ENCODE measurements at places on chromosomes 16 and 17.
A peak's percentile ranks its signal among the peaks of the same experiment; 100 is the strongest.

GRCh38 chr16:80720804-80721371 lies 83.5 kb downstream of the CDYL2 start:
- DNase-seq = no peak

- no peak for DNase-seq
These were observed 11.1 kb upstream of the CHMP6 start for GRCh38 chr17:80980397-80981061.

DNA sequence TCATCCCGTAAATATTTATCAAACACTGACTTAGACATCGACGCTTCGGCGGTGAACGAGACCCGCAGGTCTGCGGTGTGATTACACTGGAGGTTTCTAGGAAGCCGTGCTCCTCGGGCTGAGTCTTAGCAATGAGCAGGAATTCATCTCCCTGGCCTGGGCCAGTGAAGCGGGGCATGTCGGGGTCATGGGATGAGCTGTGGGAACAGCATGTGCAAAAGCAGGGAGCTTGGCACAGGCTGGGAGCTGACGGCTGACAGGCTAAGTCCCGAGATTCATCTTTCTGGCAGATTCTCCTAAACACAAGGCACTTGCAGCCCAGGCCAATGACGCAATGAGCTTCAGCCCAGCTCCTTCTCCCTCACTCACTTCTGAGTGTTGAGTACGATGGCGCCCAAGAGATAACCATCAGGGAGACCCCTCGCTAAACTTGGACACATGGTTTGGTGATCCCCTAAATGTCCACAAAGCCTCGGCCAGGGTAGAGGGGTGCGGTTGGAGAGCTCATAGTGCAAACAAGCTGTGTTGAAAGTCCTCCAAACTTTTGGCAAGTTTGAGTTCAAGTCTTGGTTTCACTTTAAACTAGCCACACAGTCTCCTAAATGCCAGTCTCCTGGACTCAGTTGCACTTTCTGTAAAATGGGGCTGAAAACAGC lies 12.8 kb downstream of the CRISPLD2 start:
- no peak for DNase-seq

DNA sequence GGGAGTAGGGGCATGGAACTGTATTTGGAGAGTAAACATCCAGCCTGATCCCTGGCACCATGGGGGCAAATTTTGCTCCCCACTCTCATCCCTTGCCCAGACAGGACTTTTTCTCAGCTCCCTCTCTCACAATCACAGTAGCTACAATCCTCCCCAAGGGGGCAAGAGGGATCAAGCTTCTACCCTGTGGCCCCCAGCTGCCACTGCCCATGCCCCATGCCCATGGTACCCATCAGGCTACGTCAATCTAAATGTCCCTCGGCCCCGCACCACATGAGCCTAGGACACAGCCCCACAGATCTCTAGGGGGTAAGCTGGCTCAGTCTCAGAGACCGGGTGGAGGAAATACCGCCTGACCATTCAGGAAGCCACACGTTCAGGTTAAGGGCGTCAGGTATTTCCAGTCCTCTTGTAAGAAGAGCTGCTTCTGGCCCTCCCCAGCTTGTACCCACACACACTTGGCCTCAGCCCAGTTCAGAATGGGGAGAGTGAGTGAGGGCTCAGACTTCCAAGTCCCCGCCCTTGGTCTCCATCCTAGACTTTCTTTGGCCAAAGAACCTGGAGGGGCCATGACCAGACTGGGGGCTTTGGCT lies 1.8 kb downstream of the CACNB1 start:
- no peak for DNase-seq

DNA sequence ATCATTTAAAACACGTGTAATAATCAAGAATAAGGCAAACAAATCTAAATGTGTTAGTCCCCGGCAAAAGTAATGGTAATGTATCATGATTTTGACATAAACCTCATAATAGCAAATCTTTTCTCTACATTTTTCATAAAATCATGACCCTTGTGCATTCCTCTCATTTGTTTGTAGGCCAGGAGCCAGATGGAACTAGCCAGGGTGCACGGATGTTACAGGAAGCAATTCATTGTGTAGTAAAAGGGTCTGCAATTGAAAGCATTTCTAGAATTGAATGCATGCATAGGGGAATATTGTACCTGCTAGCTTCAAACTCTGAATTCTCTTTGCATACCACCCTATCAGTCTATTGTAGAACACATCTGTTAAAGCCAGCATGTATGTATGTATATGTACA lies 66.6 kb downstream of the CNTNAP4 start:
- no peak for DNase-seq

DNA sequence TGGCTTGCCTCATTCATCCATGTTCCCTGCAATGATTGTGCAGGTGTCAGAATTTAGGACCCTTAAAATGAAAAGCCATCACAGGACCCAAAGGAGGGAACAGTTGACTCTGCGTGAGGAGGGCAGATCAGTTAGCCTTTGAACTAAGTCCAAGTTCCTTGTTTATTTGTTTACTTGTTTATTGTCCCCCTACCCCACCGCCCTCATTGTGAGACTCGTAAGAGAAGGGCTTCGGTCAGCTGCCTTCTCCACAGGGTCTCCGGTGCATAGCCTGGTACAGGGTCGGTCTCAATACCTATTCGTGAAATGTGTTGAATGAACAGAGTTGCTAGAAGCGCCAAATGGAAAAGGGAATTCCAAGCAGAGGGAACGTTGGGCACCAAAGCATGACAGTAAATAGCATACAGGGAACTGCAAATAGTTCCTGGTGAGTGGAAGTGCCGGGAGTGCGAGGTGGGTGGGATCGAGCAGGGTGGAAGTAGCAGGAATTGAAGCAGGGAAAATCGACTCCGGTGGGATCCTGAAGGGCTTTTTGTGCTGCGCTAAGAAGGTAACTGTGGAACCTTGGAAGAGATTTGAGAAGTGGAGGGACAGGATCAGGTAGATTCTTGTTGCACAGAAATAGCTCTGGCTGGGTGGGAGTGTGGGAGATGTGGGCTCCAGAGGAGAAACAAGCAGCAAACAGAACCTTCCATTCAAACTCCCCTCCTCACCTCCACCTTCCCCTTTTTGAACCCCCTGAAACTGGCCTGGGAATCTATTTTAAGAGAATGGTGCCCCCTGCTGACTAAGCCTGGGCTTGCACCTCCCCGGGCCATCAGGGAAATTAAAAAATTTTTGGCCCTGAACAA lies 12.7 kb downstream of the SLC35B1 start:
- no peak for DNase-seq

- DNase-seq = no peak
These were observed 1.1 kb downstream of the ZCCHC14 start for GRCh38 chr16:87491522-87492290.

DNA sequence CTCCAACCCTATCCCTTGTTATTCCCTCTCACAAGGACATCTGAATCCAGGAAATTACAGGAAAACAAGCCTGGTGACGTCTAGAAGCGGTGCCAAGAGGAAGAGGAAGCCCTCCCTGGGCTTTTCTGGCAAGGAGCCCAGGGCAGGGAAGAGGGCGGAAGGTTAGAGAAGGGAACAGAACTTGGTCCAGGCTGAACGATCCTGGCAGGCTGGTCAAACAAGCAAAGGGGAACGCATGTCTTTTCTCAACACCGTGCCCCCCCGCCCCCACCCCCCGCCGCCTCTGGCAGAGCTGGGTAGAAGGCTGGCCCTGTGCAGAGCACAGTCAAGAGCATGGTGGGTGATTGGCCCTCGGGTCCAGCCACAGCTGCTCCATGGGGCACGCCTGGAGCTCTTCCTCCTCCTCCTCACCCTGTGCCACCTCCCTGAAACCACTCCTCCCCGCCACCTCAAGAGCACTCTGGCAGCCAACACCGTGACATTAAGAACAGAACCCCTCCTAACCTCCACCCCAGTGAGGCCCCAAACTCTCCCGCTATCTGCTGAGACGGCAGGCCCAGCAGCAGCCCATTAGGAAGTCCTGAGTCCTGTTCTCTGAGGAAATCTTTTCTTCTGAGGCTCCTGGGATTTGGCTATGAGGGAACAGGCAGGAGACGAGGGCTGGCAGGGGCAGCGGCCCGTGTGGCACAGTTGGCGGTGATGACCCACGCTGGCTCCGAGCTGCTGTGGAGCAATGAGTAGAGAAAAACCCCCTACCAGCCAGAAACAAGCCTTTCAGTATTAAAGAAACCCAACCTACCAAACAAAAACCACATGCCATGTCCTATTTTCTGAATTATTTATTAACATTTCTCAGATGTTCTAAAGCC lies 7.3 kb downstream of the C16orf86 start:
- DNase-seq = peak; percentile 42

DNA sequence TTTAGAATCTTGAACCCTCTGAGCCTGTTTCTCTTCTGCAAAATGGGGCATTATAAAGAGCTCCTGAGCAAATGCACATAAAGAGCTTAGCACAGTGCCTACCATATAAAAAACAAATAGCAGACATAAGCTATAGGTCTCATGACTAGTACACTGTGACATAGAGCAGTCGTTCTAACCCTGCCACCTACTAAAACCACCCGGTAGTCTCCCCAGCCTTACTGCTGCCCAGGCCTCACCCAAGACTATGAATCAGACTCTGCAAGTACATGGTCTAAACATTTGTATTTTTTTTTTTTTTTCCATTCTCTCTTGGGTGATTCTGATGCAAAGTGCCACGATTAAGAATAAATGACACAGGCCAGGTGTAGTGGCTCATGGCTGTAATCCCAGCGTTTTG lies 33.9 kb downstream of the STX8 start:
- DNase-seq = no peak

- no peak for DNase-seq
These were observed 22.4 kb downstream of the ZNF200 start for GRCh38 chr16:3212567-3212966.

- DNase-seq = no peak
These were observed 34.8 kb upstream of the SDK2 start for GRCh38 chr17:73678999-73679398.

DNA sequence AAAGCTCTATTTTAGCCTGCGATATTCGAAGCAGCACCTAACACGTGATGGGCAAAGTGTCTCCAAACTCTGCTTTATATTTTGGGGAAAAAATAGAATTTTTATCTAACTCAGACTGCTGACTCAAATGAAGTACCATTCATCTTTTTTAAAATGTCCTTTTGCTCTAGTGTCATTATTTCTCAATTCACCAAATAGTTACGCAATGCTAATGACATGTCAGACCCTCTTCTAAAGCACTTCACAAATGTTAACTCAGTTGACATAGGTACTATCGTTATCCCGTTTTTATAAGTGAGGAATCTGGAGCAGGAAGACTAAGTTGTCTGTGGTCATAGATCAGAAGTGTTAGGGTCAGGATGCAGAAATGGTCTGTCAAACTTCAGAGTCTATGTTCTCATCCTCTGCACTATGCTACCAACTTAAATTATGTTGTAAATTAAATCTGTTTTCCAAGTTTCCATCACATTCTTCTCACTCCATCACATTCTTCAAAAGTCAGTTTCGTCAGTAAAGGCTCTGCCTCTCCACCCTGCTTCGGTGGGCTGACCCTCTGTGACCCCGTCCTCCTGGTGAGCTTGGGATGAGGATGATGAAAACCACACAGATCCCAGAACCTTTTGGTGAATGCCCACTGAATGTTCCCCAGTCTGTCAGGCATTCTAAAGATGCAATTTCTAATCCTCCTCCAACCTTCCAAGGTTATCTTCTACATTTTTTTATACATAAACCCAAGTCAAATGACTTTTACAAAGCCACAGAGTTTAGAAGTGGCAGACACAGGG lies 102.8 kb downstream of the ADAMTS18 start:
- DNase-seq = no peak

DNA sequence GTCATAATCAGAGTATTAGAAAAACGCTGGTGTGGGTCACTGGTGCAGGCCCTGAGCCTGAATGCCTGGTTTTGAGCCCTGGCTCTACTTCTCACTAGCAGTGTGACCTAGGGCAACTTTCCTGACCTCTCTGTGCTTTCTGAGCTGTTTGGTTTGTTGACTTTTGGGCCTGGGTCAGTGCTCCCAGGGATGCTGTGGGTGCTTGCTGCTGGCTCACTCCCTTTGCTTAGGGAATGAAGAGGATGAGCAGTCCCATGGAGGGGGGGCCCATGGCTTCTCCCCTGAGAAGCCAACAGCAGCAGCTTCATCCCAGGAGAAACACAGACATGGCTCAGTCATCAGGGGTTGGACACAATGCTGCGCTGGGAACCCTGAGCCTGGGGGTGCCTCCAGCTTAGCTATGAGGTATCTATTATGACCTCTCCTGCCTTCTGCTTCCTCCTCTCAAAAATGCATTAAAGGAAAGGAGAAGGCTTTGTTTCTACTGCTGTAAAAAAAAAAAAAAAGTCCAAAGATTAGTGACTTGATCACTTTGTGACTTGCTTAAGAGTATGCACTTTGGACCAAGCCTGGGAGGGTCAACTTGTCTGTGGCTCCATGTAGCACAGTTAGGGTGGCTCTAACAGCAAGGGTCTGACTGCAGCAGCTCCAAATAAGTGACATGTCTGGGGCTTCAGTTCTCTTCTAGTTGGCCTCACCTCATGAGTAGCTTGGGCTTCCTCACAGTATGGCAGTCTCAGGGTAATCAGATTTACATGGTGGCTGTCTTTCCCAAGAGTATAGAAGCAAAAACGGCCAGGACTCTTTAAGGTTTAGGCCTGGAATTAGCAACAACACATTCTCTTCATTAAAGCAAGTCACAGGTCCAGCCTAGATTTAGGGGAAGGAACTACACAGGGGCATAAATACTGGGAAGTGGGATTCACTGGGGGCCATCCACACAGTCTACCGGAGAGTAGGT lies 13.0 kb downstream of the NKD1 start:
- no peak for DNase-seq

GRCh38 chr16:78291604-78292003 lies 192.2 kb downstream of the WWOX start:
- DNase-seq = no peak
